SK-N-MC (cell line): ENCODE measurements at places on chromosomes 13 and 19.

GRCh38 chr13:20623000-20623399 lies 56.0 kb downstream of the IFT88 start:
- DNase-seq = no peak

GRCh38 chr13:78649997-78650716 lies 8.8 kb downstream of the OBI1 start:
- no peak for DNase-seq

- no peak for DNase-seq
Measured at GRCh38 chr13:43908156-43909126, 28.7 kb downstream of the LACC1 start.

GRCh38 chr19:41206926-41207750 lies 11.9 kb upstream of the AXL start:
- no peak for DNase-seq

- no peak for DNase-seq
Measured at GRCh38 chr13:20580257-20580656, 13.3 kb downstream of the IFT88 start.

- no peak for DNase-seq
Measured at GRCh38 chr13:23766283-23766682, 122.9 kb downstream of the MIPEP start.

GRCh38 chr19:662962-663681 lies at the start of gene RNF126:
Gene RNF126, minus strand, starts transcription at chr19:663214. Its CDS starts 93 bp downstream, at chr19:663121.
- no peak for DNase-seq

DNA sequence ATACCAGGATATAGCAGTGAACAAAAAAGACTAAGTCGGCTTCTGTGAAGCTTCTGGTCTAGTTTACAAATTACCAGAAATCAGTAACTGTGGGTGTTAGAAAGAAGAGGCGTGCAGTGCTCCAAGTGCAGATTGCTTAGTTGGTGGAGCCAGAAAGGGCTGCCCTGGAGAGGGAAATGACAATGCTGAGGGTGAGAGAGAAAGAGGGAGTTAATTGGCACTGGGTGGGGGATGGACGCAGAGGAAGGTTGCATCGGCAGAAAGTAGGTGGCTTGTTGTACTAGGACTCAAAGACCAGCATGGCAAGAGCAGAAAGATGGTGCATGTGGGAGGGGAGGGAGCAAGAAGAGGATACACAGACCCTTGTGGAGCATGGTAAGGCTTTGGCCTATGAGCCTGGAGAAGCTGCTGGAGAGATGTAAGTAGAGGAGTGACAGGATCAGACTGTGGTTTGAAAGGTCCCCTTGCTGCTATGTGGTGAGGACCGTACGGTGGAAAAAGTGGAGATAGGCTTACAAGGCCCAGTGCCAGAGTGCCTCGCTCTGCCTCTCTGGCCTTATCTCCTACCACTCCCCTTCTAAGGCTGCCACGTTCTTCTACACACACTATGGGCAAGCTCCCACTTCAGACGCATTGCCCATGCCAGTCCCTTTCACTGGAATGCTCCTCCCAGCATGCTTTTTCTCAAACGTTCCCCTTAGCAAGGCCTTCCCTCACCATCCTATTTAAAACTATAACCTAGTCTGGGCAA lies 13.5 kb downstream of the SMG9 start:
- no peak for DNase-seq
